ENCODE measurements at places on chromosomes 12 and 14.

GRCh38 chr14:74852922-74853530 lies 22.9 kb downstream of the PROX2 start:
- DNase-seq = no peak

GRCh38 chr12:121537814-121538698 lies 42.8 kb downstream of the KDM2B start:
- DNase-seq = no peak

- DNase-seq = no peak
These were observed 337.1 kb downstream of the PCNX1 start for GRCh38 chr14:71244341-71244740.

GRCh38 chr12:45863332-45863731 lies 127.0 kb downstream of the SCAF11 start:
- DNase-seq = no peak

GRCh38 chr12:45890276-45890675 lies 100.1 kb downstream of the SCAF11 start:
- no peak for DNase-seq

GRCh38 chr14:75450381-75451276 lies 22.8 kb downstream of the JDP2 start:
- DNase-seq = no peak
